ENCODE measurements at places on chromosomes 11 and 22.
A peak's percentile ranks its signal among the peaks of the same experiment; 100 is the strongest.

- no peak for DNase-seq
Measured at GRCh38 chr22:42692239-42693054, 28.2 kb downstream of the A4GALT start.

- no peak for DNase-seq
Measured at GRCh38 chr22:49192180-49192856, 635.4 kb downstream of the BRD1 start.

GRCh38 chr22:21952586-21953571 lies at the start of gene PPM1F:
TSS of gene PPM1F (minus strand) at chr22:21952848. CDS start at chr22:21946048, 6,800 bp downstream.
- DNase-seq, result peak; percentile 40

DNA sequence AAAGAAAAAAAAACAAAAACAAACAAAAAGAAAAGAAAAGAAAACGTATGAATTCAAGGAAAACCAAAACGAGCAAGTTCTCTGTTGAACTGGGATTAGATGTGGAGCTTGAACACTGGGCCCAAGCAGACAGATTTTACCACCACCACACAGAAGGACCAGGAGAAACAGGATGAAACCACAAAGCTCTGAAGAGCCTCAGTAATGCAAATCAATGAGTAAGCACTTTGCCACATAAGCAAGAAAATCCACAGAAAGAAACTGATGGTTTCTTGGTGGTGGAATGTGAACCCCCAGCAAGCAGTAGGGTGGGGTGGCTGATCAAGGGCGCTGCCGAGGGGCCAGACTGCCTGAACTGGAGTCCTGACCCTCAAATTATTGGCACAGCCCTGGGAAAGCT lies 50.9 kb upstream of the NFRKB start:
- no peak for DNase-seq
